Activated CD4-positive, alpha-beta T cell treated with anti-CD3 and anti-CD28 coated beads, Interleukin-2, Interleukin-4, amounts not matched to agents 100 ng/mL and 50 ng/mL, durations not matched to agents 16 hours and 8 hours (primary cell): ENCODE measurements at places on chromosomes 7 and 10.

DNA sequence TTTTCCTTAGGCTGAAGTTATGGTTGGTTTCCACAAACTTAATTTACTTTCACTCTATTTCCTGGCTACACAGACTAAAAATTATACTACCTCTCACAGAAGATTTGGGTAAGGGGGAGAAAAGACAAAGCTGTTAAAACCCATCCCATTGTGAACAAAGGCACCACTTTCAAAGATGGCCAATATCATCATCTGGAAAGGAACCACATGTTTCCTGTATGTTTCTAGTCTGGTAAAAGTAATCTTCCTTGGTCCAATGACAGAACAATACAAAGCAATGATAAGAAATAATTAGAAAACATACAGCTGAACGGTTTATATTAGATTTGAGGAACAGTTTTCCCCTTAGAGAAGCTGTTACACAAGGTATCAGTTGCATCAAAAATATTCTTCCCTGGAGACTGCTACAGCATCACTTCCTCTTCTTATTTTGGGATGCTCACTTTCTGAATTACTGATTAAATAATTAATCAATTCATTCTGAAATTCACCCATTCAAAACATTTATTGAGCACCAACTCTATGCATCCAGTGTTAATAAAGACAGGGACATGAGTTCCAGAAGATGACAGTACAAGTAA lies 8.5 kb upstream of the SFR1 start:
- no peak for DNase-seq

DNA sequence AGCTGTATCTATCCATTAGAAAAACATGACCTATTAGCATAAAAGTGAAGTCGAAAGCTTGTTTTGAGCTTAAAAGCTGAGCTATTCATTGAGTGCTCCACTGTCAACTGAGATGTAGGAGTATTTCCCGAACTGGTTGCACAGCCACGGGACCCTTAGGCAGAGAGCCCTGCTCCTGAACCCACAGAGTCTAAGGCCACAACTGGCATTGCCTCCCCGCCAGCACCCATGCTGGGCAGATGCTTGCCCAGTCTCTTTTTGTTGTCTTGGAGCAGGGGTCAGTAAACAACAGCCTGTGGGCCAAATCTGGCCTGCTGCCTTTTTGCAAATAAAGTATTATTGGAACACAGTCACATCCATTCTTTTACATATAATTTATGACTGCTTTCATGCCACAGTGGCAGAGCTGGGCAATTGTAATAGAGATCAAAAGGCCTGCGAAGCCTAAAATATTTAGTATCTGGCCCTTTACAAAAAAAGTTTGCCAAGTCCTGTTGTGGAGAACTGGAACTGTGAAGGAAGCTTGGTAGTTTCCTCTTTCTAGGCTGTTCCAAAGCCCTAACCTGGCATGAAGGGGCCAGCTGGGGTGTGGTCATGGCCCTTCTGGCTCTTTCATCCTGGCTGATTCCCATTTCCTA lies 58.4 kb upstream of the WAPL start:
- no peak for DNase-seq

DNA sequence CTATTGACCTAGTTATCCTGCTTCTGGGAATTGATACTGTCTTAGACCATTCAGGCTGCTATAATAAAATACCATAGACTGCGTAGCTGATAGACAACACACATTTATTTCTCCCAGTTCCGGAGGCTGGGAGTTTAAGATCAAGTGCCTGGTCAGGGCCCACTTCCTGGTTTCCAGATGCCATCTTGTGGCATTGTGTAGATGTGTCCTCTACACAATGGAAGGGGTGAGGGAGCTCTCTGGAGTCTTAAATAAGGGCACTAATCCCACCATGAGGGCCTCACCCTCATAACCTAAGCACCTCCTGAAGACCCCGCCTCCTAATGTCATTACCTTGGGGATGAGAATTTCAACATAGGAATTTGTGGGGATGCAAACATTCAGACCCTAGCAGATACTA lies 62.4 kb downstream of the SLC35B4 start:
- no peak for DNase-seq

GRCh38 chr10:117541909-117542705 lies 439 bp upstream of the EMX2 start:
- no peak for DNase-seq

DNA sequence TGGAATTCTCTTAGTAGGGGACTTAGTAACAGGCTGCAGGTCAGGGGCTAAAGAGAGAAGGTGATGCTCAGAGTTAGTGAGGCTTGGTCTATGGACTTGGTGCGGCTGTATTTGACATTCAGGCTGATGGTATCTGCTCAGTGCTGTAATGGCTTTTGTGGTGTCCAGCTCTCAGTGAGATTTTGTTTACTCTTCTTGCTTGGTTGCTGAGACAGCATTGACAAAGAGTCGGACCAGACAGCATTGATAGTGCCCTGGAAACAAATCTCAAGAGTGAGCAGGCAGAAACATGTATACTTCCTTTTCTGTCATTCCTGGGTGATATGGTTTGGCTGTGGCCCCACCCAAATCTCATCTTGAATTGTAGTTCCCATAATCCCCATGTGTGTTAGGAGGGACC lies 202.0 kb downstream of the STK31 start:
- DNase-seq, result no peak

DNA sequence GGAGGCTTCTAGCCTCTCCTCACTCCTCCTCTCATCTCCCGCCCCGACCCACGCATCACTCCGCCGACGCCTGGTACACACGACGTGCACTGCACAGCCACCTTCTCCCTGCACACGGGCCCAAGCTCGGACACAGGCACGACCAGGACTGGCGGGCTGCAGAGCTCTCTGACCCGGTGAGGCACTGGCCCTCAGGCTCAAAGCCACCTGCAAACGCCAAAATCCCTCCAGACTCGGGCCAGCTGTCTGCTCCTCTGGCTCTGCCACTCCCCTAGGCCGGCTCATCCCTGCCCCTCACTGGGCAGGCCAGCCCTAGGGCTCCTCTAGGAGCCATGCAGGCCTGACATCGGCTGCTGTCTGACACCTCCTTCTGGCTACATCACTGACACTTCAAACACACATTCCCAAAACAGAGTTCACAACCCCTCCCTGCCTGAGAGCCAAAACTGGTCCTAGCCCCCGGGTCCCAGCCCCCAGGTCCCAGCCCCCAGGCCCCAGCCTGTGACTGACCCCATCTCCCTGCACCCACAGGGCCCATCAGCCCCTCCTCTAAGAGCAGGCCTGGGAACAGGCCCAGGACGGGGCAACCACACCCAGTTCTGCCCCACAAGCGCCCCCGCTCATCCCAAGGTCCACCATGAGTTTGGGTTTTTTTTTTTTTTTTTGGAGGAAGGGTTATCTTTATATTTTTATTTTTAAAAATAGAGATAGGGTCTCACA lies 35.1 kb downstream of the MAD1L1 start:
- no peak for DNase-seq

DNA sequence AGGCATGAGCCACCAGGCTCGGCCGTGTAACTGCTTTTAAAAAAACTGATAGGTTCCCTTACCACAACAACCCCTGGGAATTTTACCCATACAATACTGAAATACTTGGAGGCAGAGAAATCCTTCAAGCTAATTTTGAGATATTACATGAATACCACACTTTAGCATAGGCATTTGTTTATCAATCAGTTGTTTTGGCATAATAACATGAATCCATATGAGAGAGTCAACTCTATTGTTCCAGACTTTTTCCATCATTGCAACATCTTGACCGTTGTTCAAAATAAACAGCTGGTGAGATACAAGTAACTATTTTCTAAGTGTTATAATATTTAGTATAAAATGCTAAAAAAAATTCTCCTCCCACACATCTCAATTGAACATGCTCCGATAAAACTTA lies 36.8 kb downstream of the LAMB4 start:
- no peak for DNase-seq
